ENCODE measurements at places on chromosomes 11 and 22. TPM values are rescaled to one million over a fixed set of nuclear protein-coding genes. Genes with fewer than 3 reads are reported as not detected.

DNA sequence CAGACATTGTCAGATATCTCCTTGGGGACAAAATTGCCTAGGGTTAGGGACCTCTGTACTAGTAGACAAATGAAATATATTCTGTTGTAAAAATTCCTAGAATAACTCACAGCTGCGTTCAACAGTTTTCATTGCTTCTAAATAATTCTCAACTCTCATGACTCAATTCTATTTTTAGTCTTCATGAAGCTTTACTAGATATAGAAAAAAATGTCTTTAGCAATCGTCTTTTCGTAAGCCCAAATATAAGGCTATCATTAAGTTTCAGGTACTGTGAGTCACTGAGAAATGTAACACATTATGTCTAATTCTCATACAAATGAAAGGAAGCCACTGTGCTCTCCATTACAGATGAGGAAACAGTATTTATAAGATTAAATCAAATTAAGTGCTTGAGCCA lies 6.4 kb downstream of the MMP12 start:
- no peak for DNase-seq

GRCh38 chr11:132028380-132029240 lies 658.2 kb downstream of the NTM start:
- peak; percentile 23 for DNase-seq

- no peak for DNase-seq
Measured at GRCh38 chr11:125720781-125721180, 25.3 kb upstream of the PATE1 start.

DNA sequence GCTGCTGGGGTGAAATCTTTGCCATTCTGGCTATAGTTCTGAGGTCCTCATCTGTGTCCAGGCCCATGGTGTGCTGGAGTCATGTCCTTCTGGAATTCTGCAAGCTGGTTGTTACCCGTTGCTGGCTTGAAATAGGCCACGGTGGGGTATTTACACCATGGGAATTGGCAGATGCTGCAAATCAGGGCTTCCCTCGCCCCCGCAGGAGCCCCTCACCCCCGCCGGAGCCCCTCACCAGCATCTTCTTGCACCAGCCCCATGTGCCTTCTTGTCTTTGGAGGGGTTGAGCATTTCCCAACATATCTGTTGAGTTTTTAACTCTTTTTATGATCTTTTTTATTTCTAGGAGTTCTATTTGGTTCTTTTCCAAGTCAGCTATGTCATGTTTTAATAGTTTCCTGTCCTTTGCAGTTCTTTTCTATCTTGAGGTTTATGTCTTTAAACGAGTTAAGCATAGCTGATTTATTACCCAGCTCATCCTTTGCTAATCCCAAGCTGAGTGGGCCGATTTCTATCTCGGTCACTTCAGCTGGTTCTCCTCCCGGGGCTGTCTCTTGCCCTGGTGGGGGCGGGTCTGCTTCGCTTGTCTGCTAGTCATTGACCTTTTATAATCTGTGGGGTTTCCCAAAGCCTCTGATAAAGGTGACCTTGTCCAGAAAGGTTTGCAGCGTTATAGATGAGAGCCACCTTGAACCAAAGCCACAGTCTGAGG lies 17.6 kb downstream of the ANO1 start:
- DNase-seq = no peak

The ART1 gene
- not detected for total RNA-seq

- no peak for DNase-seq
Measured at GRCh38 chr11:40306938-40307548, 1152.4 kb downstream of the LRRC4C start.

DNA sequence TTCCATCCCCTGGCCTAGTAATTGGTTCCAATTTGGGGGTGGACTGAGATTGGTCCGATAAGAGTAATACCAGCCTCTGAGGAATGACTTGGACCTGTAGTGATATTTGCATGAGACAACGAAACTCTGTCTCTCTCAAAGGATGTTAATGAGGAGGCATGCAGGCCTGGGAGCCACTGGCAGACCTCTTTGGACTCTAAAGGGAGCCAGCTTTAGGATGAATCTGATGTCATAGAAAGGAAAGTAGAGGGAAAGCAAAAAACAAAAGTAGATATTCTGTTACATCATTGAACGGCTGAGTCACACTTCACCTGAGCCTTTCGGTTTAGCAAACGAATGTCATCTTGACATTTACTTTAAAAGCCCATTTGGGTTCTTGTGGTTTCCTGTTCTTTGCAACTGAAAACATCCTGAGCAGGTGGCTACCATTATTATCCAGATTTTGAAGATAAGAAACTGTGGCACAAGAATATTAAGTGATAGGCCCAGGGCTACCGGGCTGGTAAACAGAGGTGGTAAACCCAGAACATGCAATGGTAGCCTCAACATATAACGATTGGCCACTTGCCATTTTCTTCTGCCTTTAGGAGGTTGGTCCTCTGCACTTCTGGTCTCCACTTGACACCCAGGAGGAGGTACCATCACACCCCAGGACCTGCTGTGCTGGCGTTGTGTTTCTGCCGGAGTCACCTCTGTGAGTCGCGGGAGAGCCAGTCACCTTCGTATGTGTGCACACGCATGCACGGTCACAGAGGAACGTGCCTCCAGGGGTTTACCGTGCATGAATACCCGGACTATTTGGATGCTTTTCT lies 42.7 kb downstream of the RTL6 start:
- DNase-seq = no peak
